Stimulated activated CD8-positive, alpha-beta memory T cell treated with anti-CD3 and anti-CD28 coated beads, Interleukin-2, amount 100 ng/mL, for 1 hour (primary cell): ENCODE measurements at places on chromosomes 3 and 15.

DNA sequence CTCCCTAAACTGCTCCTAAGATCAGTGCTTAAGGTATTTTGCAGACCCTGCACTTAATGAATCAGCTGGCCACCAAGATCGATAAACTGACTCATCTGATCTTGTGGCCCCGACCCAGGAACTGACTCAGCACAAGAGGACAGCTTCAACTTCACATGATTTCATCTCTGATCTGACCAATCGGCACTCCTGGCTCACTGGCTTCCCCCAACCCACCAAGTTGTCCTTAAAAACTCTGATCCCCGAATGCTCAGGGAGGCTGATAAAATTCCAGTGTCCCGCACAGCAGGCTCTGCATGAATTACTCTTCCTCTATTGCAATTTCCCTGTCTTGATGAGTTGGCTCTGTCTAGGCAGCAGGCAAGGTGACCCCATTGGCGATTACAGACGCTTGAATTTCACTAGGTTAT lies 13.5 kb downstream of the HTR3E start:
- no peak for DNase-seq

DNA sequence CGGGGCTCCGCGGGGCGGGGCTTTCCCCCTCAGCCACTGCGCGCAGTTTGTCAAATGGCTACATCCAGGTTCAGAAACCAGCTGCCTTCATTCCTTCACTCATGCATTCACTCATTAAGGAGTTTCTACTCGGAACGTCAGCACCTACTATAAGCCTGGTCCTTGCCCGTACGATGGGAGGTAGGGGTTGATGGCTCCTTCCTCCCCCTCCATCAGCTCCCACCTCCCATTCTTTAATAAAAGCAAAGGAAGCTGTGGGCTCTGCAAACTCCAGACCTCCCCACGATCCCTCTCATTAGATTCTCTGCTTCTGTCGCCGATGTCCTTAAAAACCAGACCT lies 267 bp upstream of the CFAP92 start:
- DNase-seq = no peak

GRCh38 chr3:132660811-132661070 lies 612 bp downstream of the UBA5 start:
- DNase-seq = no peak

DNA sequence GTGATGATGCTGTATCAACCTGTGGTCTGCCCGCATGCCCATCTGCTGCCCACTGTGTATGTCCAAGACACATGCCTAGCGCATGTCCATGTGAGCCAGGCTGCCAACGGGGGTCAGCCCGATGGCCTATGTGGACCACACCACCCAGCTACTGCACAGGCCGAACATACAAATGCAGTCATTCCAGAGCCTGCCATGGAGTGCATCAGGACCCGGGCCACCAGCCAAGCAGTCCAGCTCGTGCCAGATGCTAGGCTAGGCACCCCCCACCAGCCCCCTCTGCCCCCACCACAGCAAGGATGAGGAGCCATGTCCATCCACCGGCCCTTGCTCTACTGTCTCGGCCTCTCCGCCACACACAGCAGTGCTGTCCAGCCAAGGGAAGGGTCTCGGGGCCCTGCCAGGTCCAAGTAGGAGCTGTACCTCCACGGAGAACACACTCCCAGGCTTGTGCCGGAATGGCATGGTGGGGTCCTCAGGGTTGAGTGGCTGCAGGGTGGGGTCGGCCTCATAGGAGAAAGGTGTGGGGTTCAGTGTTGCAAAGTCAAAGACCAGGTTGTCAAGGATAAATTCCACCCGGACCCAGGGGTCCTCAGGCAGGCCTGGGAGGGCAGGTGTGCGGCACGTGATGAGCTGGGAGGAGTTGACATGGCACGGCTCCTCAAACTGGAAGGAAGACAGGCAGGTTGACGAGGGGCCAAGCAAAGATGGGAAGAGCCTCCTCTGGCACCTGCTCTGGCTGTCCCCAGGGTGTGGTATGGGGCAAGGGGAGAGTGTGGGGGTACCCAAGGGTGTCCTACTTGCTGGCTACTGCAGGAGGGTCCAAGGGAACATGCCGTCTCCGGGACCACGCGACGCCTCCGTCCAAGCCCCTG lies 15.3 kb downstream of the PLXNB1 start:
- no peak for DNase-seq

DNA sequence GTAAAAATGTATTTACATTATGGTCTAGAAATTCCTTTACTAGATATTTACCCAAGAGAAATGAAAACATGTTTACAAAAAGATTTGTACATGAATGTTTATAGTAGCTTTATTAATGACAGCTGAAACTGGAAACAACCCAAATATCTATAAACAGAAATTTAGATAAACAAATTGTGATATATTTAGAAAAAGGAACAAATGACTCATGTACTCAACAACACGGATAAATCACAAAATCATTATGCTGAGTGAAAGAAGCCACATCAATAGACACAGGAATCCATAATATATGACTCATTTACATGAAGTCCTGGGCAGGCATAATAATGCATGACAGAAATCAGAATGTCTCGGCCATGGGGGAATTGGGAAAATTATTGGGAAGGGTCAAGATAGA lies 1020.2 kb downstream of the SQOR start:
- no peak for DNase-seq

DNA sequence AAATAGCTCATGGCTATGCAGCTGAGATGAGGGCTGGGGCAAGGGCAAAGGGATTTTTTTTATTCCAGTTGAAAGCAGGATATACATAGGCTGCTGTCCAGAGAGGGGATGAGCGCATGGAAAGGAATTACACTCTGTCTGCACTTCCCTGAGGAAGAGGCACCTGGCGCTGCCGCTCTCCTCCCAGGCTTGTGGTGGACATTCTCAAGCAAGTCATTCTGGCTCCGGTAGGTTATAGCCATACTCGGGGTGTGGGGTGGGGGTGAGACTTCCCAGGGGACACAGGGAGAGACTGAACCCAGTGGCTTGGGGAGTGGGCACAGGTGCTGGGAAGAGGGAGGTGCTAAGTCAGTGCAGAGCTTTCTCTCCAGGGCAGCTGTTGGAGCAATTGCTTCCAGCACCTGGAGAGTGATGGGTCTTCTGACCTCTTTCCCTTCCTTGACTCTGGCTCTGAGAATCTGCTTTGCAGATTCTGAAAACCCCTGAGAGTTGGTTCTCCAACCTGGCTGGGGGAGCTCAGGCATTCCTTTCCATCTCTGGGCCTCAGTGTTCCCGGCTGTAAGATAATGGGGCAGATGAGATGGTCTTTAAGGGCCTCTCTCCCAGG lies 24.3 kb downstream of the CYP8B1 start:
- no peak for DNase-seq

DNA sequence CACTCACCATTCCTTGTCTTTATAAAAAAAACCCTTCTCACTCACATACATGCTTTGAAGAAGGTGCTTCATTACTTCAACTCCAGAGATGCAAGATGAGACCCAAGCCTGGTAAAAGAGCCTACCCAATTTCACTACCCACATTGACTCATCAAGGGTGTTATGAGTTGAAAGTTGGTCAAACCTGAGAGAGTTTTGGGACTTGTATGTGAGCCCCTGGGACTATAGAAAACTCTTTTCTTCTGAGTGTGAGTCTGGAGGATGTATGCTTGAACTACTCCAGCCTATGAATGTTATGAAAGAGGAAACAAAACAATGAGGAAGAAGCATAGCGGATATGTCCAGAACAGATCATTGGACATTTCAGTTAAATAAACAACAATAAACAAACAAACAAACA lies 106.5 kb upstream of the SATB1 start:
- no peak for DNase-seq

DNA sequence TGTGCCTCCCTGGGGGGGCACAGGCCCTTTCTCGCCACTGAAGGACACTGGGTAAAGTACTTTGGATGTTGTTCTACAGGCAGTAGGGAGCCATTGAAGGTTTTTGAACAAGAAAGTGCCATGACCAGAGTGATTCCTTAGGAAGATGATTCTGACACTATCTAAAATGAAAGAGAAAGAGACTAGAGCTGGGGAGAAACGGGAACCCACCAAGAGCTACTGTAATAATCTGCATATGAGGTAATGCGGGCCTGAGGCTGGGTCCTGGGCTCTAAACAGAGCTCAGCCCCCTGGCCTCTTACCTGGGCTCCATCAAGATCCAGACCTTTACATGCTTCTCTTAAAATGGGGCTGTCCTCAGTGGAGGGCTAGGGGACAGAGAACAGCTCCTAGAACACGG lies 24.9 kb downstream of the GRK7 start:
- no peak for DNase-seq

- no peak for DNase-seq
Observed at GRCh38 chr3:140152851-140153639, 218.1 kb downstream of the CLSTN2 start.

GRCh38 chr15:101486696-101487459 lies 2.6 kb downstream of the PCSK6 start:
- no peak for DNase-seq

DNA sequence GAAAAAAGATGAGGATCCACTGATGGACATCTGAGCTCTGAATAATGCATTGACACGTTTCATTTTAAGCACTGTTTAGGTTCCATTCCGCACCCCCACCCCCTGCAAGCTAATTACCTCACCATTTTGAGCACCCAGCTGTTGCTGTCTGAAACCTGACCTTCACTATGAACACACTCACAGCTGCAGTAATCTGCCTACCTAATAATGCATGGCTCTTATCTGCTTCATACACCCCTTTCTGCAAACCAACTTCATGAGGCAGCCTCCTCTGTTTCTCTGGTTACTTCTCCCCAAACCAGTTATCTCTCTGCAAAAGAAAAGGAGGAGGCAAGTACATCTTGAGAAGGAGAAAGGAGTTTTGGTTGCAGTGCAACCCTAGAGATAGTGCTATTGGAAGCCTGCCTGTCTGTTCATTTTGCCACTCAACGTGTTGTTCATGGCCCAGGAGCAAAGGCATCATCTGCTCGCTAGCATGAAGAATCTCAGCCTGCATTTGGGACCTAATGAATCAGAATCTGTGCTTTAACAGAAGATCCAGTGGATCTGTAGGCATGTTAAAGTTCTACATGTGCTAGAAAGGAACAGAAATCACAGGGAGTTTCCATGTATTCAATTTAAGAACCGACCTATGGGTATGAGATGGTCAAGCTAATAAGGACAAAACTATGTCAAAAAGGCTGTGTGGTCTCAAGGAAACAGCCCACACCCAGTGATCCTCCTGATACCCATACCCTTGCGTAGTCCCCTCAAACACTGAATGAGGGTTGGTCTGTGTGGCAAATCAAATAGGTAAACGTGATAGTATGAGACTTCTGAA lies 87.2 kb downstream of the MB21D2 start:
- DNase-seq = no peak

DNA sequence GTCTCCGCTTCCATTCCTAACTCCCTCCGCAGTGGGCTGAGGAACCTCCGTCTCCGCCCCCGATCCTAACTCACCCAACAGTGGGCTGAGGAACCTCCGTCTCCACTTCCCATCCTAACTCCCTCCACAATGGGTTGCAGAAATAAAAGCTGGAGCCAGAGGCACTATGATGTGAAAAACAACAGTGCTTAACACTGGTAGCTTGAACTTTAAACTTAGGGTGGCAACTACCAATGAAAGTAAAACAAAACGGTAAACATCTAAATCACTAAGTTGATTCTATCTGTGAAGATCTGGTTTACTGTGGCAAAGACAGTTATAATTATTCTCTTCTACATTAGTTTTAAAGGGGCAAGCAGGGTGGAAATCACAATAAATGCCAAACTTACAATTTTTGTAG lies 25.9 kb upstream of the GP5 start:
- DNase-seq = no peak

GRCh38 chr3:134976948-134977347 lies 181.9 kb downstream of the EPHB1 start:
- no peak for DNase-seq

GRCh38 chr3:25578059-25578458 lies 86.6 kb downstream of the TOP2B start:
- DNase-seq = no peak

DNA sequence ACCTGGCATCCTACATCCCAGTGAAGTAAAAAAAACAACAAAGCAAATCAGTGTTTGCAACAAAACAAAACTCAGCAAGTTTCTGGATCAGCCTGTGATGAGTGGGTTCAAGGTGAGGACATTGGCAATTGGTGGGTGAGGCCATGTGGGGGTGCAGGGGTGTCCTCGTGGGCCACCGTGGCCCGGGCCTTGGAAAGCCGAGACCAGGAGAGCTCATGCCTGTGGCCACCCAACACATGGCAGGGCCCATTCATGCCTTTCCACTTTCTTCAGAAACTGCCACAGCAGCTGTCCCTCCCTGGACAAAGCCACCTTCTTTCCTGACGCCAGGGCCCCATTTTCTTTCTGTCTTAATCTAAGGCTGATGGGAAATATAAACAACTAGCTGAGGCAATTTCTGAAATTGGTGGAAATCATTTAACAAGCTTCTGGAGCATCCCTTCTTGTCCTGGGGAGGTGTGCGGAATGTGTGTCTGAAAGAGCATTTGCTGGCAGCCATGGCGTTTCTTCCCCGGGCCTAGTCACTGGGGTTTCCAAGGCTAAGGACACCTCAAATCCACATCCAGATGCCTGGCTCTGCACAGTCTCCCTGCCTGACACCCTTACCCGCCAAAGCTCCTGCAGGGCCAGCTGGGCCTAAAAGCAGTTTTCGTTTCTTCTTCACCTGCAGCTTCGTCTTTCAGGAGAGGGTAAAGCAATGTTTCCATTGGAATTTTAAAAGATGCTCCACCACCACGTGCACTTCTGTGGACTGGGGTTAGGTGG lies 34.1 kb upstream of the SFMBT1 start:
- no peak for DNase-seq

GRCh38 chr15:62546628-62547027 lies 381.5 kb upstream of the C2CD4B start:
- no peak for DNase-seq

DNA sequence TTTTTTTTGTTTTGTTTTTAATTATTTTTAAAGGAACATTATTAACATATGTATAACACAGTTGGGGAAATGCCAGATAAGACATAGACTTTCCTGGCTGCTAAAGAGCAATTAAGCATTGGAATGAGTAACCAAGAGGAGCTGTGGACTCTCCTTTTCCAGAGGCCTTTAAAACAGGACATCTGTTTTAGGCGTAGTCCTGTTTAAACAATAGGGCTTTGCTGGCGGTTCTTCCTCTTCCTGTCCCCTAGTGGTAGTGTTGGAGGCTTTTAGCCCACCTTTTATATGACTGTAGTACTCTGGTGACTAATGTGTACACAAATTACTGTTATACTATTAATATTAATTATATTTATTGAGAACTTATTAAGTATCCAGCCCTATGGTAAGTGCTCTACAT lies 81.9 kb downstream of the PPARG start:
- no peak for DNase-seq

GRCh38 chr15:31403096-31403495 lies 76.5 kb downstream of the KLF13 start:
- DNase-seq = no peak

DNA sequence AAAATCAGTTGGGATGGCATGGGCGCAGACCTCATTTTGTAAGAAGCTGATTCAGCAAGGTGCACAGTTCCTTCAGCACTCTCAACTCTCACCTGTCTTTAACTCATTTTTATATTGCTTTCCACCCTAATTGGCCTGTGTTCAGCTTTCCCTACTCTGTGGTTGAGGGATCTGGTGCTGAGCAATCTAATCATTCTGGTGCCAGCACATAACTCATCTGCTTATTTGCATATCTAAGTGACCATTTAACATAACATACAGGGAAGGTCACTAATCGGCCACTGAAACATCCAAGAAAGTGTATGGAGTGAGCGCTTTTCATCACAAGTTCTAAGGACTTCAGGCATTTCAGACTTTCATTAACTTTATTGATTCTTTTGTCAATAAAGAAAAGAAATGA lies 303.4 kb upstream of the ROPN1 start:
- DNase-seq = no peak

- DNase-seq = no peak
Observed at GRCh38 chr15:95087253-95087609, 855.9 kb downstream of the MCTP2 start.
